Umbilical cord (tissue), 2 donors: ENCODE measurements at places on chromosomes 1 and 21.

GRCh38 chr1:1118011-1118875, 2.4 kb upstream of the C1orf159 start:
- no peak for DNase-seq

DNA sequence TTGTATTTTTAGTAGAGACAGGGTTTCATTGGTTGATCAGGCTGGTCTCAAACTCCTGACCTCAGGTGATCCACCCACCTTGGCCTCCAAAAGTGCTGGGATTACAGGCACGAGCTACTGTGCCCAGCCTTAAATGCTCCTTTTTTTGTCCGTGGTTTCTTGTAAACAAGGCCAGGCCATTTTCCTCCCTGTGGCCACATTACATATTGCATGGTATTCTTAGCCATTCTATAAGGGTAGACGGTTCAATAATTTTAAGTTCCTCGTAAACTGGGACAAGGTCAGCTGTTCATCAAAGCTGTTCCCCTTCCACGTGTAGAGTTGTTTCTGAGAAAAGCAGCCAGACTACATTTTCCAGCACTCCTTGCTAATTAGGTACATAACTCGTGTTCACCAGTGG, 10.3 kb upstream of the LUZP1 start:
- no peak for DNase-seq

GRCh38 chr1:9823693-9823942, 147 bp downstream of the CLSTN1 start:
- DNase-seq, result no peak

DNA sequence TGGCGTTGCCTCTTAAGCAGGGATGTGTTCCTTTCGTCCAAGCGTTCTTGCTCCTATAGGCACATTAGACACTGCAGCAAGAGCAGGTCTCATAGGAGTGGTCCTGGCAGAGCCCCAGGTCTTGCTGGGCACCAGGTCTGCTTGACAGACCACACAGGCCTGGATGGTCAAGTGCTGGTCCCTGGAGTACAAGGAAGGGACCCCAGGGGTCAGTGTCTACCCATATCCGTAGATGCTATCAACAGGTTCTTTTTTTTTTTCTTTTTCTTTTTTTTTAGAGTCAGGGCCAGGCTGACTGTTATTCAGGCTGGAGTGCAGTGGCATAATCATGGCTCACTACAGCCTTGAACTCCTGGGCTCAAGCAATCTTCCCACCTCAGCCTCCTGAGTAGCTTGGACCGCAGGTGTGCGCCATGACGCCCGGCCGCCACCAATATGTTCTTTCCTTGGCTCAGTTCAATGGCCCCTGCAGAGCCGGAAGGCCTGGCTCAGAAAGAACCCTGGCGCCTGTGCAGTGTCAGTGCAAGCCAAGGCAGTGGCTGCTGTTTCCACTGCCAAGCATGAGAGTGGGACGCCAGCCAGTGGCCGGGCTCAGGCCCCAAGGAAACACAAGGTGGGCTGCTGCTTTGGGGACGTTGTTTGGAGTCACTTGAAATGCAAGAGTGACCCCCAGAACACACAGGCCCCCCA, 10.0 kb upstream of the TNFRSF8 start:
- peak; percentile 58 for DNase-seq

GRCh38 chr1:146032631-146033219, 11.2 kb upstream of the HJV start:
- DNase-seq, result peak; percentile 73

- peak; percentile 78 for DNase-seq
These were observed 11.0 kb upstream of the VCAM1 start for GRCh38 chr1:100708476-100709062.

GRCh38 chr1:210866532-210866931, 267.4 kb downstream of the KCNH1 start:
- no peak for DNase-seq

DNA sequence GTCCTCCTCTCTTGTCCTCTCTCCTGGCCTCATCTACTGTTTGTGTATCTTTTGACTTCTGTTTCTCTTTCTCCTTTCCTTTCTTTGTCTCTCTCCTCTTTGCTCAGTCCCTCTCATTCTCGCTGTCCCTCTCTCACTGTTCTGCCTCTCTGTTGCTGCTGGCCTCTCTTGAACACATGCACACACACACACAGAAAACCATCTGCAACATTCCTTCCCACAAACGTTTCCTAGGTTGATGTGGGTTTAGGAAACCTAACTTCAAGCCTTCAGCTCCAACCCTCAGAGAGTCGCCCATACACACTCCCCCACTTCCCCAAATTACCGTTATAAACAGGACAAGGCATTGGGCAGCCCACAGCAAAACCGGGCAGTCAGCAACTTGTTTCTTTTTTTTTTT, 10.9 kb upstream of the SSBP3 start:
- peak; percentile 14 for DNase-seq

DNA sequence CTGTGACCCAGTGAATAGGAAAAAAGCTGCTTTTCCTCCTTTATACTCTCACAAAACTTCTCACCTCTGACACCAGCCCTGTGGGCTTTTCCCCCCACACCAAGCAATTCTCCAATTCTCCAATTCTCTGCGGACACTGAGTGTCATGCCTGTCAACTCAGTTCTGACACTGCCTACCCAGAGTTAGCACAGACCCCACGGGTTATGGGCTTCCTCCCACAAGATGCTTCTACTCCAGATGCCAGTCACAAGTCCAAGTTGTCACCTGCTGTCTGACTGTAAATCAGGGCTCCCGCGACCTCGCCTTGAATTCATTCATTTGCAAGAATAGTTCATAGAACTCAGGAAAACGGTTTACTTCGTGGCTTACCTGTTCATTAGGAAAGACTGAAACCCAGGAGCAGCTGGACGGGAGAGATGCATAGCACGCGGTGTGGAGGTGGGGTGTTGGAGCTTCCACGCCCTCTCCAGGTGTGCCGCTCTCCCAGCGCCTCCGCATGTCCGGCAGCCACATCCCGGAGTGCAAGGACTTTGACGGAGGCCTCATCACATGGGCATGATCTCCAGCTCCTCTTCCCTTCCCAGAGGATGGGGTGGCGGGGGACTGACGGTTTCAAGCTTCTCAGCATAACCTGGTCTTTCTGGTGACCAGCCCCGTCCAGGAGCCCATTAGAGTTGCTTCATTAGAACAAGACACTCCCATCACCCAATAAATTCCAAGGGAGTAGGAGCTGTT, 154.7 kb downstream of the PGBD5 start:
- no peak for DNase-seq

DNA sequence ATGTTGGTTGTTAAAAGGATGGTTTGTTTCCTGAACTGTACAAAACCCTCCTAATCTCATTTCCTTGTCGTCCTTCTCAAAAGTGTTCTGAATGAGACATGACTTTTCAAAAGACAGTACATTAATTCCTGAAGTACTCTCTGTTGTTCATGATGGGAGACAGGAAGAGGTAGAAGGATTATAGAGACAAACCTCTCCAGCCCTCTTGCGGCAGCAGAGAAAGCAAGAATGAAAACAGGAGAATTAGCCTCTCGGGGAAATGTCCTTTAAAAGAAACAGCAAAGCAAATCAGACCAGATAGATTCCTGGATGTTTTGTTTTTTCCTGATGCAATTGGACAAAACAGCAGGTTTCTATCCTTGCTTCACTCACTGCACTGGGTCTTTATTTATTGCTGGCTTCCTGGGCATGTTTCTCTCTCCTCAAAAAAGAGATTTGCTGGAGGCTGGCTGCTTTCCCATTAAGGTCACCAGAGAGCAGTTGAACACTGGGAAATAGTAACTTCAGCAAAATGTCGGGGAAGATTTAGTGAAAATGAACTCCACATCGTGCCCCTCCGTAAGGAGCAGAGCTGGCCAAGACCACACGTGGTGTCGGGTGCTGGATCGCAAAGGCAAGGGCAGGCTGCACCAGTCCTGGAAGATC, 145.8 kb upstream of the SYT6 start:
- DNase-seq, result peak; percentile 72

DNA sequence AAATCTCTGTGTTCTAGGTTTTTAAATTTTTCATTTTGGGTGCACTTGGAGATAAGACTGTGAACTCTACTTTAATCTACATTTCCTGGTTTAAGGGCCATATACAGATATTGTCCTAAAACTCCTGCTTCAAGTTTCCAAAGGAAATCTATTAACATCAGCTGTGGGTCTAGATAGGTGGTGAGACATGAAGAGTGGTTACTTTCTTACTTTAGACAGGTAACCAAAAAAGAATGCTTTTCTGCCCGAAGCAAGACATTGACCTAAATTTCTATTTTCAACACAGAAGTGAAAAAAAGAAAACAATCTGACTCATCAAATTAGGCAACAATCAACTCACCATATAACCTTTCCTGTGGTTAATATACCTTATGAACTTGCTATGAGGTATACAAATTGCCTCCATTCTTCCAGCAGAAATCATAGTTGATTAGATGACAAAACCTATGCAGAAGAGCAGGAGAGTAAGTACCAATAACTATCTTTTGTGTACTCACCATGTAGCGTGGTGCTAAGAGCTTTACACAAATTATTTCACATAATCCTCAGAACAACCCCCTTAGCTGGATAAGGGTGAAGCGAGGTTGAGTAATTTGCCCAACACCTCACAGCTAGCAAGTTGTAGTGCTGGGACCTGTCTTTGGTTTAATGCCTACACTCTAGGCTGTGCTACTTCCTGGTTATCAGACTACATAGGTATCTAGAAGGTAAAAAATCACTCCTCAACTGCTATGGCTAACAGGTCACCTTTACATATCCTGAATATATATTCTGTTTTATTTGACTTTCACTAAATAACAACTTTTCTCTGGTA, 23.4 kb upstream of the PTPN14 start:
- no peak for DNase-seq

GRCh38 chr1:116460261-116460660, 87.2 kb downstream of the ATP1A1 start:
- DNase-seq, result peak; percentile 41

DNA sequence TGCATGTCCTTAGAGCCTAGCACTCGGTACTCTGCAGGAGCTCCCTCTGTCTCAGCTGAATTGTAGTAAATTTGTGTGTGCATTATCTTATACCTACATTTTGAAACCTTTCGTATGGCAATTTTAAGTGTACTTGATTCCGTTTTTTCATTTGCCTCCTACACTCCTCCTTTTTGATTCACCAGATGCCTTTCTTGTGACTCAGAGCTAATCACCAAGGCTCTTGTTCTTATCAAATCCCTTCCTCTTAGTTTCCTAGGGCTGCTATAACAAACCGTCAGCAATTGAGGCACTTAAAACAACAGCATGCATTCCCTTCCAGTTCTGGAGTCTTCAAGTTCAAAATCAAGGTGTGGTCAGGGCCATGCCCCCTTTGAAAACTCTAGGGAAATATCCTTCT, 261.0 kb downstream of the ASTN1 start:
- peak; percentile 69 for DNase-seq

DNA sequence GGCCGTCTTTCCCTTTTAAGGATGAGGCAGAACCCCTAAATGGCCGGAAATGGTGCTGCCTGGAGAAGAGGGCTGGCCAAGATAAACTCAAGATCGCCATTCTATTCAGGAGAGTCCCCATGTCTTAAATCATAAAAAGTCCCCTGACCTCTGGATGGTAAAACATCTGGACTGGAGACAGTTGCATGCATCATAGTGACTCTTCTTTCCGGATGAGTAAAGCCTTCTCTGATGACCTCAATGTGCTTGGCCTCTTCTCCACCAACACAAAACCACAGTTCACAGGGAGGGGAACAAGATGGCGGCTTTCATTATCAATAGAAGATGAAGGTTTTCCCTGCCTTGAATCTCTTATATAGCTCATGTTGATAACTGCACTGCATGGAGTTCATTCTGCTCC, 27.5 kb upstream of the H6PD start:
- DNase-seq, result no peak

DNA sequence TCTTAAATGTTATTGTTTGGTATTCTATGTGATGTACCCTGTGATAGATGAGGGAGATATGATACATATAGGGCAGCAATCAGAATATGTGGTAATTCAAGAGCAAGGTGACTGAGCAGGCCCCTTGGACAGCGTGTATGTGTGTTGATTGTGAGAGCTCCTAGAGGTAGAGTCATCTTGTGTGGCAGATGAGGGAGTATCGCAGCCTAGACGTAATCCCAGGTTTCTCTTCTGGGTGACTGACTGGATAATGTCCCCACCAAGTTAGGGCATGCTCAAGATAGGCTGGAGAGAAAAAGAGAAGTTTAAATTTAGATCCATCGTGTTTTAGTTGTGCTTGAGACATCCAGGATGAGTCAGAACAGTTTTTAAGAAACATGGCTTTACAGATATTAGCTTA, 185.3 kb downstream of the ZP4 start:
- DNase-seq, result peak; percentile 8

DNA sequence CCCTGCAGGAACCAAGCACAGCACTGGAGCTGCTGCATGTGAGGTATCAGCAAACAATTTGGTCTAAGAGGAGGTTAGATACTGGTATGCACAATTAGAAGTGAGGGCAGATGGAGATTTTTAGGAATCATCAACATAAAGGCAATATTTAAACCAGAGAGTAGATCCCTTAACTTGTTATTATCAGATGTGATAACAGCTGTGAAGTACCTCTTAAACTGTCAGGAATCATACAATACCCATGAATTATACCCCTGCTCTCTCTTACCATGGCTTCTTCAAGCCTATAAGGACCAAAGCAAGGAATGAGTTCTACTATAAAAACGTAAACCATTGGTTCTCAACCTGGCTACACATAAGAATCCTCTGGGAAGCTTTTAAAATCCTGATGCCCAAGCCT, 3.9 kb downstream of the BCAR3 start:
- DNase-seq, result peak; percentile 35

DNA sequence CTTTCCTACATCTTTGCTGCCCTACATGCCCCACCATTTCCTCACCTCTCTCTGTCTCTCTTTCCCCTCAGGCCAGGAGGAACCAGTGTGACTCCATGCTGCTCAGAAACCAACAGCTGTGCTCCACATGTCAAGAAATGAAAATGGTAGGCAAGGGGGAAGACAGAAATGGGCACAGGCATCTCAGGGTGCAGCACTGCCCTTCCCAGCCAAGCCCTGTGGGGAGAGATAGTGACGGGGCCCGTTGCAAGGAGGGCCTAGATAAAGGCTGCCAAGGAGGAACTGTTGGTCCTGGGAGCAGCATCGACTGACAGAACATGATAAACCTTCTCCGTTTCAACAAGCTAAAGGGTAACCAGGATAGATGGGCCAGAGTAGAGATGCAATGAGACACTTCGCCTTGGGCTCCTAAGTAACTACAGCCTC, 12.5 kb upstream of the PIGC start:
- DNase-seq, result no peak

- DNase-seq, result no peak
These were observed 3.2 kb upstream of the AVPR1B start for GRCh38 chr1:206120406-206120805.

- DNase-seq, result peak; percentile 42
These were observed 14.5 kb downstream of the RASSF5 start for GRCh38 chr1:206521694-206522402.

GRCh38 chr1:178651742-178652141, 73.3 kb upstream of the RALGPS2 start:
- peak; percentile 96 for DNase-seq
